Stomach (tissue), 19 donors: ENCODE measurements at places on chromosomes 2 and 18.

DNA sequence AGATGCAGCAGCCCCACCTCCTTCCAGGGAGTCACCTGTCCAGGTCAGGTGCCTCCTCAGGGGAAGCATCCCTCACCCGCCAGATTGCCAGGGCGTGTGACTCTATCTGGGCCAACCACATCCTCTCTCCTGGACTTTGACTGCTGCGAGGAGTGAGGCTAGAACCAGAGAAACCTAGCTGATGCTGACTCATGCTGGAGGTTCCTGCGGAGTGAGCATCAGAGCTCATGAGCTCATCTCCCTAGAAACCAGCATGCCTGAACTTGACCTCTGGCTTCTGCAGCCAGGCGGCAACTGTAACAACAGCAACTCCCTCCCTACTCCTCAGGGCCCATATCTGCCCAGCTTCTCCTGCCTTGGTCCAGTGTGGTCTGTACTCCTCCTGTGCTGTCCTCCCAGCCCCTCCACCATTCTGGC, 28.3 kb upstream of the NT5DC4 start:
- DNase-seq, result peak; percentile 49

DNA sequence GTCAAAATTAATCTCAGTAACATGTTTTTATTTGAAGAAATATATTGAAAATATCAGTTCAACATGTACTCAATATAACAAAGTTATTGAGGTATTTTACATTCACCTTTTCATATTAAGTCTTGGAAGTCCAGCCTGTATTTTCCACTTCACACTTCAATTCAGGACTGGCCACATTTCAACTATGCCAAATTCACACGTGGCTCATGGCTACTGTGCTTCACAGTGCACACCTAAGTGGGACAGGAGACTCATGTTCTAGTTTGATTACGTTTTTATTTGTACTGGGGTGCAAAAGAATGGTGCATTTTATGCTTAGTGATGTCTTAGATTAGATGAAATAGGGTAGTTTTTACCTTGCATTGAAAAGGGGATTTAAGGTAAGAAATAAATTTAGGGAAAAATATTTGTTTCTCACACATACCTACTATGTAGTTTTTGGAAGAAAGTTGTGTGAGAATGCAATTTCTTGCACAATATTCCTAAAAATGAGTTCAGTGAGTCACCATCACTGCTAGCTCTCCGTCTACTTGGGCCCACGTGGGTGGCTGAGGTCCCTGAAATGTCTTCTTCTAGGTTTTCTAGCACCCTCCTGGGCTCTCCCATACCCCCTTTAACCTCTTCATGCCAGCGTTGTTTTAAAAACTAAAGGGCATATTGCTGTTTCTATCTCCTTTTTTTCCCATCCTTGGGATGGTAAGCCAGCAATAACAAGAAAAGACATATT, 87.0 kb downstream of the ST6GAL2 start:
- no peak for DNase-seq

GRCh38 chr2:50368361-50368760, 663.6 kb downstream of the NRXN1 start:
- no peak for DNase-seq

DNA sequence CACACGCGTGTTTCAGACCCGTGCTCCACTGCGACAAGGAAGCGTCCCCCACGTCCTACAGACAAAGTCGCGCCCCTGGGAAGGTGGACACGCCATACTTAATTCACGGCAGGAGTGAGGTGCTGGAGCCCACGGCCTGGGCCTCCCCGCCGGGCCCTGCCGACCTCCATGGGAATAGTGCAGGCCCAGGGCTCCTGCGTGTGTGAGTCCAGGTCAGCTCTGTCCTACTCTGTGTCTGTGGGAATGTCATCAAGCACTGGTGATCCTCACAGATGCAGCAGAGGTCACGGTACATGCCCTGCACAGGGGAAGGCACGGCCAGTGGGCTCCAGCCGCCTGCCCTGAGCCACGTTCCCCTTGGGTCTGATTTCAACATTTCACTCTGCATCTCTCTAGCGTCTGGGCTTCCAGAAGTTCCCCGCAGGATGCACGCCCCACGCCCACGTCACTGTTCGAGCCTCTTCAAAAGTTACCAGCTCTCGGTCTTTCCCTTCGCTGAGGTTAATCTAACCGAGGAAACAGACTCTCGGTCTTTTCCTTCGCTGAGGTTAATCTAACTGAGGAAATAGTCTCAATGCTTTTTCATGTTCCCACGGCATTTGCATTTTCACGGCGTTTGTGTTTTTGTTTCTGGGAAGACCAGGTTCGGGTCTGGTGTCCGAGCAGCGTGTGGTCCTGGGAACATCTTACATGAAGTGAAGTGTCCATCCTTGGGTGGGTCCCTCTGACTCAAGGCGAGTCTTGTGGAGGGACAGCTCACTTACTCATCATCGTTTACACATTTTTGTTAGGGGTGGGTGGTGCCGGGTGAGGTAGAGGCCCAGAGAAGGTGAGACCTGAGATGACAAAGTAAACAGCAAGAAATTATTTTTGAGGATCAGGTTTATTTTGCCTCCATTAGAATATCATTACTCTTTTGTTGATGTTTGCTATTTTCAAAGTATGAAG, 157.3 kb upstream of the ALKAL2 start:
- DNase-seq, result no peak

DNA sequence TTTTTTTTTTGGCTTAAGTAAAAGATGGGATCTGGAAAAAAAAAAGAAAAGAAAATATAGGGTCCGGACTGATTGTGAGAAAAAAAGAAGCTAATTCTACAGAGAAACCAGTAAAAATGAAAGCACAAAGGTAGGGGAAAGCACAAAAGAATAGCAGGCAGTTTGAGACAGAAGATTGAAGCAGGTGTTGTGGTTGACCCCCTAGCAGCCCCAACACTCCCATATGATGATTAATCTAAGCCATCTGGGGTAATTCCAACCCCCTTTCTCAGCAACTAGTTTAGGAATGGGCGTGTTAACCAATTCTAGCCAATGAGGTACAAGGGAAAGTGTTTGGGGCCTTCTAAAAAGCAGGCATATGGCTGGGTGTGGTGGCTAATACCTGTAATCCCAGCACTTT, 77.0 kb downstream of the MBD2 start:
- no peak for DNase-seq

DNA sequence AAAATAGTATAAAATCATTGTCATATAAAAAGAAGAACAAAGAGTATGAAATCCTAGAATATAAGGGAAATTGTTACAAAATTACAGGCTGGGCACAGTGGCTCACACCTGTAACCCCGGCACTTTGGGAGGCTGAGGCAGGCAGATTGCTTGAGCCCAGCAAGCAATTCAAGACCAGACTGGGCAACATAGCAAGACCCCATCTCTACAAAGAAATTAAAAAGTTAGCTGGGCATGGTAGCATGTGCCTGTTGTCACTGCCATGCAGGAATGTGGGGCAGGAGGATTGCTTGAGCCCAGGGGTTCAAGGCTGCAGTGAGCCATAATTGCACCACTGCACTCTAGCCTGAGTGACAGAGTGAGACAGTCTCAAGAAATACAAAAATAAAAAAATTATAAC, 44.8 kb downstream of the NAPG start:
- no peak for DNase-seq

- DNase-seq, result no peak
These were observed 641.7 kb downstream of the CBLN2 start for GRCh38 chr18:71902482-71902881.

DNA sequence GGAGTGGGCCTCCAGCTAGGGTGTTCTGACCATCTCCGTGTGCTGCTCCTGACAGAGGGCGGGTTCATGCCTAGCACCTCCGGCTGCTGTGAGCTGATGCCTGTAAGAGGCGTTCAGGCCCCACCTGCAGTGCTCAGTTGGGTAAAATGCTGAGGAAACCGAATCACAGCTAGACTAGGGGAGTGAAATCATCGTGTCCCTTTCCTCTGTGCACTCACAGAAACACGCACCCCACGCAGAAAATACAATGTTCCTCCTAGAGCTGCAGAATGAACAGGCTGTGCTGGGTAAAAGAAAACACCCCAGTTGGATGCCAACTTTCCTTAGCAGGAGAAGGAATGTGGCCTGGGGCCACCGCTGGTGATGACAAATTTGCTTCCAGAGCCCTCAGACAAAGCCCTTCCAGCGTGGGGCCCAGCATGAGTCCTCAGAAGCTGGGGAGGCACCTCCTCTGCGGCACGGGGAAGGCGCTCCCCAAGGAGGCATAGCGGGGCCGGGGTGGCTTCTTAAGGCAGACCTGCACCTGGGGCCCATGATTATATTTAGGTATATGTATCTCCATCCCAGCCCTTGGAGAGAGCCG, 16.3 kb upstream of the ARHGEF4 start:
- peak; percentile 37 for DNase-seq

DNA sequence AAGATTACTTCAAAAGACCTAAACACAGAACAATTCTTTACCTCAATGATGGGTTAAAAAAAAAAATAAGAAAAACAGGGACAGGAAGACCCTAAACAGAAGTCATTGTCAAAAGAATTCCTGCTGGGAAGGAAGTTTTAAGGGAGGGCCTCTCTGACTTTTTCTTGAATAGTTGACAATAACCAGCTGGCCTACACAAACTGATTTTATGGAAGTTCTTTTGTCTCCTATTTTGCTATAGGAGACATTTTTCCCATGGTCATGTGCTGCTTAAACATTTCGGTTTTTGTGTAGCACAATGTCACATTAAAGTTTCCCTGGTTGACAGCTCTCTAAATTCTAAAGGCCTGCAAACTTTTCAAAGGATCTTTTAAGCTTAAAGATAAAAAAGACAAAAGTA, 55.3 kb downstream of the RFTN2 start:
- DNase-seq, result peak; percentile 54

- no peak for DNase-seq
These were observed 78.5 kb downstream of the TANC1 start for GRCh38 chr2:159046966-159047365.

GRCh38 chr2:10930721-10931516, 19.2 kb downstream of the KCNF1 start:
- no peak for DNase-seq

DNA sequence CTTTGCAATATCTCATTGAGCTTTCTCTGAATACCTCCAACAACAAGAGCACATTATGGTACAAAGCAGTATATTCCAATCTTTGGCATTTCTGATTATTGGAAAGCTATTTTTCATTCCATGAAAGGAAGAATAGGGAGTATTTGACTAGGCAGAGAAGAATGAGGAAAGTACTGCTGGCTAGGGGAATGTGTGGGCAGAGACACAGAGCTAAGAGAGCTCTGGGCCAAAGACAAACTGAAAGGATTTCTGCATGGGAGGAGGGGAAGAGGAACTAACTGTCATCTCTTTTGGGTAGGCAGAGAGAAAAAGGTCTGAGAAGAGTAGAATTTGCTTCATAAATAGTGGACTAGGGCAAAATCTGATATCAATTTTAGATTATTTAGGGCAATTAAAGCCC, 150.8 kb downstream of the CCDC85A start:
- no peak for DNase-seq

DNA sequence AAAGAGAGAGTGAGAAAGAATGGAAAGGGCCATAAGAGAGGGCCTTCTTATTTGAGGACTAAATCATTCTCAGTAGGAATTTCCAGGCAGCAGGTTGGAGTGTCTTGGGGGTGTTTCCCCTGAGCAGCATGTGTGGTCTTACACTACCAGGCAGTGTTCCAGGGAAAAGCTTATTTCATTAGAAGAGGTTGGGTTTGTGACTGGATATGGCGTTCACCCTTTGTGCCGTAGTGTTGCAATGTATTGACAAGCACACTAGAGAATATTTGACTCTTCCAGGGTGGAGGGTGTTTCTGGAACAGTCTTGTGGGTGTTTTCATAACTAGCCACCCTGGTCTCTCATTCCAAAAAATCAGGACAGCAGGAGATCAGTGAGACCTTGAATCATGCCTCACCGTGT, 105.5 kb downstream of the NRP2 start:
- DNase-seq, result peak; percentile 60

DNA sequence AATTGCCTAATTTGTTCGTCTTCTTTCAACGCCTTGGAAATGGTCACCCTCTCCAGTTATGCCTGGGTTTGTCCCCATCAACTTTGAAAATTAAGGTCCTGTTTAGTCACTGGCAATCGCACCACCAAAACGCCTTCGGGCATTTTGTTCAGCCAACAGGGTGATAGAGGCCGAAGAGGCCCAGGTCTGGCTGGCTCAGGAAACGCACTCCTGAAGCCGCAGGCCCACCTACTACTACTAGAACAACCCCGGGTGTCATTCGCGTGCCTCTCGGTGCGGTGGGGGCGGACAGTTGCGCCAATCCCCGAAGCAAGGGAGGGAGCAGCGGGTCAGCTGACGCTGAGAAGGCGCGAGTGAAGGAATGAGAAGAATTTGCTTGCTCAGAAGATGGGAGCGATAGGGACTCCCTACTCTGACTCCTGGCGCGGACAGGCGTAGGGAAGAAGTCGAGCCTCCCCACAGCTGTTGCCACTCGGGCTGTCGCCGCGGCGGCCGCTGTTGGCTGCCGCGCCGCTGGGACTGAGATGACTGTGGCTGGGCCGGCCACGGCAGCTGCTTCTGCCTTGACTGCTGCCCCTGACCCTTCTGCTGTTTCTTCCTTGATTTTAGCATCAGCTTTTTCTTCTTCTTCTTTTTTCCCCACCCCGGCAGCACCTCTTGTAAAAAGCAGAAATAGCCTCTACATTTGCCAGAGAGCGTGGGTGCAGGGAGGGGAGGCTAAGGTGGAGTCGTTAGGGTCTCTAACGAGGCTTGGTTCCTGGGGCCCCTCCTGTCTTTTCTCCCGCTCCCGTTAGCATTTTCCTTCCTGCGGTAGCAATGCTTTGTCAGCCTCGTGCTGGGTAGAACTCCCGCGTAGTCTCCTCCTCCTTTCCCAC, 387.6 kb downstream of the FIGN start:
- DNase-seq, result peak; percentile 83

GRCh38 chr2:144389930-144390311, 130.0 kb downstream of the ZEB2 start:
- DNase-seq, result no peak

DNA sequence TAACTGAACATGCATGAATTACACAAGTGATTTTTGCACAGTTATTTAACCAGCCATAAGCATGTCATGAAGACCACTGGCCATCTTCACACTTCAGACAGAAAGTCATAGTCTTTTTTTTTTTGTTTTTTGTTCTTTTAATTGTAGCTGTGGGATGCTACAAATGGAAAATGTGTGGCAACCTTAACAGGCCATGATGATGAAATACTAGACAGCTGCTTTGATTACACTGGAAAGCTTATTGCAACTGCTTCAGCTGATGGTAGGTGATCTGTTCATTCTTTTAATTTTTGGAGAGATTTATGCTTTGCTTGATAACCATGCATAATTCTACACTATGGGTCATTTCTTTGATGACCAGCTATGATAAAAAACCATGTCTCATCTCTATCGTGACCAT, 35.6 kb downstream of the DAW1 start:
- DNase-seq, result no peak
